ENCODE measurements at places on chromosomes 3 and 15.

DNA sequence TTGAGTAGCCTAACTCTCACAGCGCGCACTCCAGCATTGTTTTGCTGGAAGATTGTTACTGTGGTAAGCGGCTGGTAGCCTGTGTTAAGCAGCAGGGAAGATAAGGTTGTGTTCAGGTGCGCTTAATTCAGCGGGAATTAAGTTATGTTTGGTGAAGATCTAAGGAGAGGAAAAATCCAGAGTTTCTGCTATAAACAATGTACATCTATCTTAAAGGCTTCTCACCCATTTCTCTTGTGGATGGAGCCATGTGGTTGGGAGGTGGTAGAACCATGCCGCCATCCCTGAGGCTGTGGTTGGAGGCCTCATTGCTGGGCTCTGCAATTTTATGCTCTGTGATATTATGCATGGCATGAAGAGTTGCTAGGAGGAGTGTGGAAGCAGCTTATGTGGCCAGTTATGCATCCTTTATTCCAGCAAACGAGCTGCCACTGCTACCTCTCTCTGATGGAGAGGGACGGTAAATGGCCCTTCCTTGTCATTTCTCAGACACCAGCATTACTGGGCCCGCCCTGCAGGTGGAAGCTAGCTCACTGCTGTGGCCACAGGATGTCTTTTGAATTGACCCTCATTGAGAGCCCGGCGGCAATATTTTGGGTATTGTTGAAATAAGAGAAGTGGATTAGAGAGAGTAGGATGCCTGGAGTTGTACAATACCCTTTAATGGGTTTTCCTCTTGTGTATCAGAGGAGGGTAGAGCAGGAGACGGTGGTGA is 1.3 kb downstream of the MINAR1 start:
- no peak for DNase-seq

DNA sequence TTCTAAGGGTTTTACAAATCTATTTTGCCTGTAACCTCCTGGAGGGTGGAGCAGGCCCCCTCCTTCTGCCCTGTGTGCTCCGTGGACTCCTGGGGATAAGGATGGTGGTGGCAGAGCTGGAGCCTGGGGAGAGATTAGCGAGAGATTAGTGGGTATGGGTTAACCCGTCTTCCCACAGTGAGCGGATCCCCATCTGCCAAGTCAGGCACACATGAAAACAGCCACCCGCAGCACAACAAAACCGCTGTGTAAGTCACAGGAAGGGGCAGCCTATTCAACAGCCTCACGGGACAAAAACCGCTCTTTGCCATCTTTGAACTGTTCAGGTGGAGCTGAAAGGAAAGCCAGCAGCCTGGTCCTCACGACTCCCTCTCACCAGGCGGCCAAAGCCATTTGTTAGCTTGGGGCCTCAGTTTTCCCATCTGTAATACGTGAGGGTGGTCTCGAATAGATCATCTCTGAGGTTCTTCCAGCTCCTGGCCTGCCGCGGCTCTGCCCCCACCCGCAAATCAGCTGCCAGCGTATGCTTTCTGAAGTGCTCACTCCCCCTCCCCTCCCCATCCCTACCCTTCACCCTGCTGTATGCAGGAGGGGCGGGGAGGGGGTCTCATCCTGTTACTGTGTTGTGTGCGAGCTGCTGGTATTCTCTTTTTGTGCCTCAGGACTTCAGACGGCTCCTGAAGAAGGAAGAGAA is 43.6 kb downstream of the PDIA5 start:
- no peak for DNase-seq

- DNase-seq: no peak
Observed at GRCh38 chr3:112004187-112004586, 5.5 kb downstream of the TAGLN3 start.

GRCh38 chr3:176584413-176585176 is 612.7 kb downstream of the TBL1XR1 start:
- DNase-seq: no peak

DNA sequence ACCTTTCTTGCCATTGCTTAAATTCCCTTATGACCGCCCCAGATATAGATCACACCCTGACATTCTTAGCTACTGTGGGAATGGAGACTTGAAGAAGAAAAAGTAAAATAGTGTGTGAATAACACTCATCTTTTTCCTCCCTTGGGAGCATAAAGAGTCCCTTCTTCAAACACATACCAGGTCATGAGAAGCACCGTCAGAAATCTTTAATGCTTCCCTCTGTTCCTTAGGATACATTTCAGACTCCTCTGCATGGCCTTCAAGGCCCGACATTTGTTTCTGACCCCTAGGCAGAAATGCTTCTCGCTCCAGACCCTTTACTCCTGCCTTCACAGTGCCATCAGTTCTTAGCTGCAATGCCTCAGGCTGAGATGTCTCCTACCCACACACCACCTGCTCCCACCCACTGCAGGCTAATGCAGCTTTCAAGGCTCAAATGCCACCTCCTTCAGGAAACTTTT is 143.8 kb upstream of the IL12A start:
- DNase-seq: no peak

DNA sequence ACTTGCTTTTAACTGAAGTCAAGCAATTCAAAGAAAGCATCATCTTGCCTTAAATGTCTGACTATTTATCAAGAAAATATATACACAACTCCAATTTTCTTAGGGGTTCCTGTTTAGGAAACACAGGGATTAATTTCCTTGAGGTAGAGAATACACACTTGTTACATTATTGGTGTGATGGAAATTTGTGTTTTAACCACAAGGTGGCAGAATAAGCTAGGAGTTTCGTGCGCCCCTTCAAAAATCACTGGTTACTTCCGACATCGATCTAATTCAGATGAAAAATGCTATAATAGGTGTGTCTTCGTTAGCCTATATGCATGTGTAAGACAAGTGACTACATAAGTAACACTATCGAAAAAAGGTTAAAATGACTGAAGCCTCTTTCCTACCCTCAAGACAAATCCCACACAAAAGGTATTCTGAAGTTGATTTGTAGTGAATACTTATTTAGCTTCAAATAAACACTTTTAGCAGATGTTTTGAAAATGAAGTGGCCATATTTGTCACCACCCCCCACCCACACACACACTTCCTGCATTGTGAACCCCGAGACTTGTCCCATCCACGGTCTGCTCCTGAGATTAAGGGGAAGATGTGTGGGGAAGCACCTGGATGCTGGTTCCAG is 246.5 kb downstream of the ROBO1 start:
- no peak for DNase-seq

DNA sequence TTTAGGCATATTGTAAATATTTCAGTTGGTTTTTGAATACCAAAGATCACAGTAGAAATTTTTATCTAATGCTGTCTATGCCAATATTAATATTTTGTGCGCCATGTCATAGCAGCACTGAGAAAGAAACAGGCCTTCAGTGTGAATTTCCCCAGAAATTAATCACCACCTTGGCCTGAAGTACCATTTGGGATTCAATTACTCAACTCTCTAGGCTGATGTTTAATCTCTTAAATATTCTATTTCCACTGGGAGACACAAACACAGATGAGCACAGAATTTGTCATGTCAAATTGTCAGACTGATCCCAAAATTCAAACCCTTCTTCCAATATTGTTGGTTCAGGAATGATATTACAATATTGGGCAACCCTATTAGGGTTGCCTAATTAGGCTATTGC is 509.3 kb downstream of the ROBO1 start:
- DNase-seq: no peak

Data from stimulated activated CD4-positive, alpha-beta T cell treated with anti-CD3 and anti-CD28 coated beads, Interleukin-15, amount 100 ng/mL, for 1 hour (primary cell).